Neuronal stem cell (in vitro differentiated cells): ENCODE measurements at places on chromosomes 4 and X.

- no peak for DNase-seq
Observed at GRCh38 chrX:120857240-120857639, 18.4 kb downstream of the CT47B1 start.

DNA sequence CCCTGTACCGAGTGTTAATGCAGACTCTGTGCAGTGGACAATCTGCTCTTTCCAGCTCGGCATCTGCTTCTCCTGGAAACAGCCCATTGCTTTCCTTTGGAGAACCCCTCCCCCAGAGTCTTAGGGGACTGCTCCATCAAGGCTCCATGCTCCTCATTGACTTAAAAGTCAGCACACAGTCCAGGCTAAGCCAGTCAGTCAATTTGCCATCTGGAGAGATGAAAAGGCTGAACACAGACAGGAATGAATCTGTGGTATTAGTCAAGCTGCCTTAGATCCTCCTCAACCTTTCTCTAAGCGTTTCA is 20.3 kb downstream of the ATP8A1 start:
- no peak for DNase-seq

- DNase-seq = no peak
Observed at GRCh38 chr4:182697094-182697493, 220.1 kb downstream of the DCTD start.

DNA sequence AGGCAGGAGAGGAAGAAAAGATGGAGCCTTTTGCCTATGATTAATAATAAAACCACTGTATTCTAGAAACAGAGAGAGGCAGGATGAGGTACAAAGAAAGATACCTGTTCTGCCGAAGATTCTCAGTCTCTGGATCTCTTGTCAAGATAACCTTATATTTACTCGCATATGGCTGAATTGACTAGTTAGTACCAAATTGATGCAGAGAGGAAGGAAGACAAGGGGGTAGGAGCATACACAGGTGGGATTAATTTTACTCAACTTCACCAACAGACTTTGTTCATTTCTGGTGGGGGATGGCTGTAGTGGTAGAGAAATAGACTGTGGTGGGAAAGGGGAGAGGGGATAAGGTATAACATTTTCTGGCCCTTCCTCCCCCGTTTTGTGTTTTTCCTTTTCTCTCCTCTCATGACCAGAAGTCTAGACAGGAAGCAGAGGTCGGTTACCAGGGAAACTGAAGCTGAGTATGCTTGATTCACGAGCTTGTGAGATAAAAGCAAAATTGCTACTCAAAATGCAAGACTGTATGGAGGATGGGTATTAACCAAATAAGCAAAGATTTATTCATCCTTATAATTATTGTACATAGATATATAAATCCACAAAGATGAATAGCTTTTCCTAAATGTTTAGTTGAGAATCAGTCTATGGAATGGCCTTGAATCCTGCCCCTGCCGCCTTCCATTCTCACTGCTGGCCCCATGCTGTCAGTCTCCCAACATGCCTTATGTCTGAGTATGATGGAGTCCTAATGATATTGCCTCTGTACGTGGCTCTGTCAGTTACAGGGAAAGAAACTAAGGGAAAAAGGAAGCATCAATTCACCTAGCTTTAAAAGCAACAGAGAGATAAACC is 17.8 kb upstream of the PAGE2B start:
- no peak for DNase-seq

- DNase-seq = no peak
Observed at GRCh38 chr4:101784957-101785356, 5.6 kb upstream of the BANK1 start.
